ENCODE measurements at places on chromosomes 12 and 14.

DNA sequence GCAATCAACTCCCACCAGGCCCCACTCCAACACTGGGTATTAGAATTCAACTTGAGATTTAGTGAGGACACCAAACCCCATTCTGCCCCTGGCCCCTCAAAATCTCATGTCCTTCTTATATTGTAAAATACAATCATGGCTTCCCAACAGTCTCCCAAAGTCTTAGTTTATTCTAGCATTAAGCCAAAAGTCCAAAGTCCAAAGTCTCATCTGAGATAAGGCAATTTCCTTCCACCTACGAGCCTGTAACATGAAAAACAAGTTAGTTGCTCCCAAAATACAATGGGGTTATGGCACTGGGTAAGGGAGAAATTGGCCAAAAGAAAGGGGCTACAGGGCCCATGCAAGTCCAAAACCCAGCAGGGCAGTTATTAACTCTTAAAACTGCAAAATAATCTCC is 46.6 kb upstream of the TMTC1 start:
- DNase-seq, result no peak

DNA sequence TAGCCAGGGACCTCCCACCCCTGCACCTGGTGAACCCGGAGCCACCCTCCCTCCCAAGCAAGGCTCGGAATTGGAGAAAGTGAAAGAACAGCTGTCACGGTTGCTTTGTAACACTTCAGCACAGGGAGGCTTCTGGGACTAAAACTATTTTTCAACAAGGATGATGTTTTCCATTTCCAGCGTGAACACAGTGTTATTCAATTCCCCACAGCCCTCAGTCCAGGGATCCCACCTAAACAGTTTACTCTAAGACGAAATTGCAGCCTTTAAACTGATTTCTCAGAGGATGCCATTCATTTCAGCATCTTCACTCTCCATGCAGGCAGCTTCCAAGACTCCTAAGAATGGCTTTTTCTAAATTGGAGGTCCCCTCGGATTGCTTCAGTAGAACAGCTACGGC is 229.2 kb downstream of the SLC15A4 start:
- DNase-seq, result no peak

- DNase-seq, result no peak
Measured at GRCh38 chr12:91356405-91356804, 173.8 kb upstream of the DCN start.

DNA sequence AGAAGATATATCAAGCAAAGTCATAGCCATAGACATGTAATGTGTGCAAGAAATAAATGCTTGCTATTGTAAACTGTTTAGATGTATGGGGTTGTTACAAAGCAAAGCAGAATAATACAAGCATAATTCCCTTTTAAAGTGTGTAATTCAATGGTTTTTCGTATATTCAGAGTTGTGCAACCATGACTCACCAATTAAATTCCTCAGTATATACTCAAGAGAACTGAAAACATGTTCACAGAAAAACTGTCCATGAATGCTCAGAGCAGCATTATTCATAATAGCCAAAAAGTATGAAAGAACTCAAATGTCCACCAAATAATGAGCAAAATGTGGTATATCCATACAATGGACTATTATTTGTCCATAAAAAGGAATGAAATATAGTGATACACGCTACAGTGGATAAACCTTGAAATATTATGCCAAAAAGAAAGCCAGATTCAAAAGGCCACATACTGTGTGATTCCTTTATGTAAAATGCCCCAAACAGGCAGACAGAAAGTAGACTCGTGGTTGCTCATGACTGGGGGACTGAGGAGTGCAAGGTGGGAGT is 9.3 kb downstream of the GXYLT1 start:
- DNase-seq, result no peak

- peak; percentile 22 for DNase-seq
Measured at GRCh38 chr12:1932264-1932777, 13.9 kb upstream of the CACNA2D4 start.

- DNase-seq, result no peak
Measured at GRCh38 chr12:45260104-45260815, 44.4 kb downstream of the ANO6 start.

DNA sequence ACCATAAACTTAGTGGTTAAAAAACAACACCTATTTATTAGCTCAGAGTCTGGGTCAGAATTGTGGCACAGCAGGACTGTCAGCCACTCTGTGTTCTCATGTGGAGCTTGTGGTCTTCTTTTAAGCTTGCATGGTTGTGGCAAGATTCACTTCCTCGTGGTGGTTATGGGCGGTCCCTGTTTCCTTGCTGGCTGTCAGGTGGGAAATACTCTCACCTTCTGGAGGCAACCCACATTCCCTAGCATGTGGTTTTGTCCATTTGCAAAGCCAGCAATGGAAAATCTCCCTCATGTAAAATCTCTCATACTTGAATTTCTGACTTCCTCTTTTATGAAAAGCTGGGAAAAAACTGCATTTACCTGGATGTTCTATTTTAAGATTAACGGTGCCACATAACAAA is 229.8 kb downstream of the ALX1 start:
- DNase-seq, result no peak

DNA sequence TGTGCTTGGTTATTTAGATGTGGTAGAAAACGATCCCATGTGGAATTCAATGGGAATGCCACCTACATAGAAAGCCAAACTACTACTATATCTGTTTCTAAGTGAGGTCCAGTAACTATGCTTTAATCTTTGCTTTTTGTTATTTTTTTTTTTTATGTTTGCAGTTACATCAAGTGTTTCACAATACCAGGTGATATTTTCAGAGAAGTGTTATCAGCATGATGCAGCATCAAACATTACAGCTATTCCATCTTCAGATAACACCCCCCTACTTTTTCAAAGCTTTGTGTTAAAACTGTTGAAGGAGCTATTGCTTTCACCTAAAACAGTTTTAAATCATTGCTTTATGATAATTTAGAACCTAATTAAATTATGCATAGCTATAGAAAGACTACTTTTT is 163.8 kb upstream of the SLC16A7 start:
- no peak for DNase-seq

DNA sequence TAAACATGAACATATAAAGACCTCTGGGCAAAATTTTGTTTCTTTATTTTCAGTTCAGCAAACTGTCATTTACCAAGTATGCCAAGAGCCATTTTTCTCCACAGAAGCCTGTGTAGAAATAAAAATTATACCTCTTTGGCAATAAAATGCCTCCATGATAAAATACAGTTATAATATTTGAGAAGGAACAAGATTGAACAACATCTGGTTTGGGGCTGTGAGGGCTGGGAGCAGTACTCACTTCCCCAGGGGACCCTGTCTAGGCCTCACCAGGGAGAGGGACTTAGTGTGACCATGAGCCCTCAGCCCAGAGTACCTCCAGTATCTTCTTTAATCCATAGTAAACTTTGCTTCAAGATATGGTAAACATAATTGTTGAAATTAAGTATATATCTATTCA is 65.1 kb downstream of the DAAM1 start:
- no peak for DNase-seq

DNA sequence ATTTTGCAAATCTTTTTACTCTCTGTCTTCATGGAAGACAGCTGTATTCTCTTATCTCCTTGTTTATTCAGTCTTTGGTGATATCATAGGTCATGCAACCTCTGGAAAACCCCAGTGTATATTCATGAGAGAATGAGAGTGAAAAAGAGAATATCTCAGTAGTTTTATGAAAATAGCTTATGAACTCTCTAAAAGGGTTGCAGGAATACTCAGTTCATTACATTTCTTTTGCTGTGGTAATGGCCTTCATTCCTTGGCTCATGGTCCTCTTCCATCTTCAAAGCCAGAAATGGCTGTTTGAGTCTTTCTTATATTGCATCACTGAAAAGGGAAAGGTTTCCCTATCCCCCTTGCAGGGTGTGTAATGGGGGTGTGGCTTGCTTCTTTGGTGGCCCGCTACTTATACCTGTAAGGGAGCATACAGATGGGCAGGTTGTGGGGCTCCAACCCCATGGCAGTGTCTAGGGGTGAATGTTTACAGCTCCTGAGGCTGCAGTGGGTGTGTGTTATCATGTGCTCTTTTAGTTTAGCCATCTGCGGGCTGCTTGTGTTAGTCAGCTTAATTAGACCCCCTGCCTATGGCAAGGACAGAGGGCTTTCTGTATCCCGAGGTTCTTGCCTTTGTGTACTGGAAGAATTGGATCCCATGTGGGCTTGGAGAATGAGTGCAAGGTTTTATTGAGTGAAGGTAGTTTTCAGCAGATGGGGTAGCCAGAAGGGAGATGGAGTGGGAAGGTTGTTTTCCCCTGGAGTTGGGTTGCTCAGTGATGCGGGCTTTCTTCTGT is 150.2 kb downstream of the CCDC91 start:
- no peak for DNase-seq

DNA sequence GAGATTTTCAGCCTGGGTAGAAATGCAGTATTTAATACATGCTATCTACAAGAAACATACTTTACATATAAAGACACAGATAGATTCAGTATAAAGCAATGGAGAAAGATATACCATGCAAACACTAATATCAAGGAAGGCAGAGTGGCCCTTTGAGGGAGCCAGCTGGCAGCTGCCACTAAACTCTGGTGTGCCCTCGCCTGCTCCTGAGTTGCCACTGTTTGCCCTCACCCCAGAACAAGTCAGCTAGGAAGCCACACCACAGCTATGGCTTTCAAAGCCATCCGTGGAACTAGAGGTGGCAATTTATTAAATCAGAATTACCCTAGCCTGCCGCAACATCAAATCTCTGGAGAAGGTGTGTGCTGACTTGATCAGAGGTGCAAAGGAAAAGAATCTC is 18.3 kb downstream of the PXN start:
- DNase-seq, result no peak

DNA sequence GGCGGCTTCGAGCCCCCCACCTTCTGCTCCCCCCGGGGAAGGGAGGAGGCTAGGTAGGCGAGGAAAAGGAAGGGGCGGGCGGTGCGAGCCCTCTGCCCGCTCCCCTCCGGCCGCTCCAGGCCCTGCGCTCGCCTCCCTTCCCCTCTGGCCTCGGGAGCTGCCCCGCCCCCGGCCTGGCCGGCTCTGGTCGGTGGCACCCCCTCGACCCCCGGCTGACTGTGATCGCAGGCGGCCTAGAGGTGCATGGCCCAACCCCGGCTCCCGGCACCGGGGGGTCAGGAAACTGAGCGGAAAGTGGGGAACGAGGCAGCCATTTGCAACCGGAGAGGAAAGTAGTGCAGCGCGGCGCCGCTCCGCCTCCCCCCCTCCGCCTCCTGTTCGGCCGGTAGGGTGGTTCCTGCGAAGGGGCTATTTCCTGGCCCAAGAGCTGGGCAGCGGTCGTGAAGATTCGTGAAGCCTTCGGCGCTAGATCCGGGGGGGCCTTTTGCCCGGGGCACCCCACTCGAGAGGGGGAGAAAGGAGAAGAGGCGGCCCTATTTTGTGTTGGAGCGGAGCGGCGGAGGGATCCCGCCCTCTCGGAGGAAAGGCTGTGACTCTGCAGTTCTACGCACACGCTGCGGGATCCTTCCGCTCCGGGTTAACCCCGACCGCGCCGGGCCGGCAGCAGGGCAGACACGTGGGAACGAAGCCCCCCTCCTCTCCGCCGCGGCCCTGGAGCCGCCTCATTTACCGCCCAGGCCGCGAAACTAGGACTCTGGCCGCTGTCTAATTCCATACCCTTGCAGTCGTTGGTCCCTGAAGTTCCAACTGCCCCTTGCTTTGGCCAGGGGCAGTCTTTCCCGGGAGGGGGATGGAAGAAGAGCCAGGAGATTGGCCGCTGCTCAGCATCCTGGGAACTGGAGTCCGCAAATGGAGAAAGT is at the start of gene KMT2D:
TSS of gene KMT2D (minus strand) at position 558 of the 920 bp plus-strand sequence. CDS start 5,470 bp downstream, outside the sequence.
- DNase-seq, result peak; percentile 92

GRCh38 chr12:129394177-129394825 is 509.5 kb downstream of the TMEM132D start:
- no peak for DNase-seq

- no peak for DNase-seq
Measured at GRCh38 chr14:50364792-50365191, 31.9 kb downstream of the CDKL1 start.

GRCh38 chr12:69057742-69058141 is 124.8 kb upstream of the CPM start:
- DNase-seq, result no peak

DNA sequence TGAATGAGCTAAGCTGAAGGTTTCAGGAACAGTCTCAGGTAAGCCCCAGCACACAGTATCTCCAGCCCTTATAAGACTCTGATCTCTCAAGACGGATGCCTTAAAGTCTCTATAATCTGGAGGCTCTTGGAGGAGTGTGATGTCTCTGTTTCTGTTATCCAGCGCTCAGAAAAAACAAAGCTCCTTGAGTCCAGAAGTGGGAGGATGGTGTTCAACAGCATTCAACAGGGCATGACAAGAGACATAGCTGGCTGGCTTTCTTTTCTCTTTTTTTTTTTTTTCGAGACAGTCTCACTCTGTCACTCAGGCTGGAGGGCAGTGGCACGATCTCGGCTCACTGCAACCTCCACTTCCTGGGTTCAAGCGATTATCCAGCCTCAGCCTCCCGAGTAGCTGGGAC is 31.6 kb upstream of the TESC start:
- DNase-seq, result no peak

- no peak for DNase-seq
Measured at GRCh38 chr14:76917158-76917596, 91.0 kb downstream of the LRRC74A start.

- peak; percentile 81 for DNase-seq
Measured at GRCh38 chr12:57756406-57757341, 1.8 kb downstream of the MARCHF9 start.

- DNase-seq, result peak; percentile 70
Measured at GRCh38 chr12:6266971-6267721, 43.3 kb upstream of the PLEKHG6 start.

DNA sequence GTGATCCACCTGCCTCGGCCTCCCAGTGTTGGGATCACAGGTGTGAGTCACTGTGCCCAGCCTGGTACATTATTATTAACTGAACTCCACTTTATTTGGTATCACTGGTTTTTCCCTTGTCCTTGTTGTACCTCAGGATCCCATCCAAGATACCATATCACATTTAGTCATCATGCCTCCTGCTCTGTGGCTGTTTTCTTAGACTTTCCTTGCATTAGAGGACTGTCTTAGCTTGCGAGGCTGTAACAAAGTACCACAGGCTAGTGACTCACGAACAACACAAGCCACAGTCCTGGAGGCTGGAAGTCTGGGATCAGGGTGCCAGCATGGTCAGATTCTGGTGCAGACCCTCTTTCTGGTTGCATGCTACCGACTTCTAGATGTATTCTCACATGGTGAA is 12.2 kb downstream of the KLC1 start:
- DNase-seq, result no peak

DNA sequence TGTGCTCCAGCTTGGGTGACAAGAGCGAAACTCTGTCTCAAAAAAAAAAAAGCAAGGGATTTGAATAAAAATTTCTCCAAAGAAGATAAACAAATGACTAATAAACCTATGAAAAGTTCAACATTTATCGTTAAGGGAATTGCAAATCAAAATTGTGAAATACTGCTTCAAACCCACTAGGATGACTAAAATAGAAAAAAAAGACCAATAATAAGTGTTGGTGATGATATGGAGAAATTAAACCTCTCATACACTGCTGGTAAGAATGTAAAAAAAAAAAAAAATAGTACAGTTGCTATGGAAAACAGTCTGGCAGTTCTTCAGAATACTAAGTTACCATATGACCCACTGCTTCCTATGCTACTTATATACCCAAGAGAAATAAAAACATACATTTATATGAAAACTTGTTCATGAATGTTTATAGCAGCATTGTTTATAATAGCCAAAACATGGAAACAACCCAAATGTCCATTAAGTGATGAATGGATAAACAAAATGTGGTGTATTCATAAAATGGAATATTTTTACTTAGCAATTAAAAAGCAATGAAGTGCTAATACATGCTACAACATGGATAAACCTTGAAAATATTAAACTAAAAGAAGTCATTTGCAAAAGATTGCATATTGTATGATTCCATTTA is 39.4 kb upstream of the TMPRSS12 start:
- no peak for DNase-seq

GRCh38 chr14:65170768-65171507 is 68.6 kb upstream of the MAX start:
- peak; percentile 54 for DNase-seq

Measured in activated T-cell treated with anti-CD3 and anti-CD28 coated beads, Interleukin-2, amount 50 U/mL, for 24 hours (primary cell).